Pancreas (tissue), 10 donors: ENCODE measurements at places on chromosomes 1 and 21. TPM values are rescaled to one million over a fixed set of nuclear protein-coding genes. Genes with fewer than 3 reads are reported as not detected.

DNA sequence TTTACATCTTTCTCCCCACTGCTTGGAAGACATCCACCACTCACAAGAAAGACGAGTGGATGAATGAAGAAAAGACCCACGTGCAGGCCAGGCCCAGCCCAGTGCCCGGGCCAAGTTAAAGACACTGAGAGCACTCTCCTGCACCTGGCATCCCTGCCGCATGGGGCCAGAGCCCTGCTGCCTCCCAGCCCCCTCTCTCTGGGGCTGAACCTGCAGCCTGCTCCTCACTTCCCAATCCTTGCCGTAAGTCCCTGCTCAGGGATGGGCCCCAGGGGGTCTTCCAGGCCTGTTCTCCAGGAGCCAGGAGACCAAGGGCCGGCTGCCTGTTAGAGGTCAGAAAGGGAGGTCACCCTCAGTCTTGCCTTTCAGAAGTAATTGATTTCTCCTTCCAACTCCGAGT is 168.5 kb upstream of the ZC3H12A start:
- DNase-seq: no peak
- no peaks in the 10 kb centered on the region for H3K27me3 ChIP-seq
- no peaks in the 10 kb centered on the region for H3K36me3 ChIP-seq

GRCh38 chr1:65756616-65757015 is 36.1 kb upstream of the PDE4B start:
- no peaks in the 10 kb centered on the region for H3K36me3 ChIP-seq
- no peak overlapping the region for H3K4me3 ChIP-seq
- H3K27me3 ChIP-seq: no peaks in the 10 kb centered on the region
- H3K27ac ChIP-seq: no peak overlapping the region
- H3K4me1 ChIP-seq: no peaks in the 10 kb centered on the region

Gene TBX19
- 0.51 TPM for total RNA-seq

Gene PCSK9
- 0.95 TPM for total RNA-seq

Gene FOXD2
- total RNA-seq: 0.12 TPM

Gene LCE1A
- not detected for total RNA-seq

Gene CSMD2
- 0.35 TPM for total RNA-seq
